ENCODE measurements at places on chromosomes 13 and 19.

- DNase-seq, result no peak
Measured at GRCh38 chr19:35307931-35308330, 16.0 kb downstream of the MAG start.

GRCh38 chr19:34178274-34178610 lies 5.9 kb downstream of the LSM14A start:
- DNase-seq, result no peak

DNA sequence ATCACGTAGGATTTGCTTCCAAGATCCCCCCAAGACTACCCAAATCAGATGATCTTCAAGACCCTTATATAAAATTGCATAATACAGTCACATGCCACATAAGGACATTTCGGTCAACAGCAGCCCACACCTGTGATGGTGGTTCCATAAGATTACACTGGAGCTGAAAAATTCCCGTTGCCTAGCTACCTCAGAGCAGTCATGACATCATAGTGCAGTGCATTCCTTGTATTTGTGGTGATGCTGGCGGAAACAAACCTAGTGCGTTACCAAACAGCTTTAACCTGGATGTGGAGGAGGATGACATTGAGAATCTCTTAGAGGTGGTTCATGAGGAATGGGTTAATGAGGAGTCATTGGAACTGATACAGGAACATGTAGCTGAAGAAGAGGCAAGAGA lies 4.8 kb downstream of the ZNF766 start:
- no peak for DNase-seq

DNA sequence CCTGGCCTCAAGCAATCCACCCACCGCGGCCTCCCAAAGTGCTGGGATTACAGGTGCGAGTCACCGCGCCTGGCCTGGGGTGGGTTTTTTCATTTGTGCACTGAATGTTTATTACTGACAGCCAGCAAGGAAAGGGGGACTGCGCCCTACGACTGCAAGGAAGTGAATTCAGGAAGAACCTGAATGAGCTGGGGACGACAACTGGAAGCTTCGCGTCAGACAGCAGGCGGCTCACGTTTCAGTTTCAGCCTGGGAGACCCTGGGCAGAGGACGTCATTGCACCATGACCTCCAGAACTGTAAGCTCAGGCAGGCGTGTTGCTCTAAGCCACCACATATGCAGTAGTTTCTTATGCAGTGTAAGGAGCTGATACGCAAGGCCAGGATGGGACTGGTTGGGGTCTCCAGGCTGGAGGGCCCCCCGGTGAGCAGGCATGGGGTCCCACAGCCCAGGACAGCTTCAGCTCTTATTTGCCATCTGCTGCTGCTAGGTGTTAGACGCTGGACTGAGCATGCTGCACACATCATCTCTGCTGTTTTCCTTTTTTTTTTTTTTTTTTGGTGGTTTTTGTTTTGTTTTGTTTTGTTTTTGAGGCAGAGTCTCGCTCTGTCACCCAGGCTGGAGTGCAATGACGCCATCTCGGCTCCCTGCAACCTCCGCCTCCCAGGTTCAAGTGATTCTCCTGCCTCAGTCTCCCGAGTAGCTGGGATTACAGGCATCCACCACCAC lies 66.6 kb downstream of the GADD45B start:
- no peak for DNase-seq

Measured in NCI-H2029 treated with DMSO at 0.1 percent for 48 hours (cell line).